ENCODE measurements at places on chromosomes 7 and 10.

- no peak for DNase-seq
Measured at GRCh38 chr7:2958416-2959102, 85.1 kb downstream of the CARD11 start.

DNA sequence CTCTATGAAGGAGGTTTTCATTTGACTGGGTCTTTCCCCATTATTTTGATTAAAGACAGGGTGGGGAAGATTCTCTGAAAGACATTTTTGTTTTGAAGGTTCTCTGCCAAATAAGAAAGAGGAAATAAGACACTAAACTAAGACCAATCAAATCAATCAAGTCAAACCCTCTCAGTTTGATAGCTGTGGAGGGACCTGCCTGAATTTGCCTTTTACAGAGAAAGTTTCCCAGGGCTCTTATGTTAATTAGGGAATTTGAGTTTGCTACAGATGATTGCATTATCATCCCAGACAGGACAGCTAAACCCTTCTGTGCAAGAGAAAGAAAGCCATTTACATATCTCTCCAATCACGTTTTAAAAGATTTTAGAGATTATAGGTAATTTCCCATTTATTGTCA, 80.0 kb downstream of the CSTF2T start:
- no peak for DNase-seq

- DNase-seq, result no peak
Measured at GRCh38 chr7:22814261-22815208, 8.1 kb downstream of the TOMM7 start.

DNA sequence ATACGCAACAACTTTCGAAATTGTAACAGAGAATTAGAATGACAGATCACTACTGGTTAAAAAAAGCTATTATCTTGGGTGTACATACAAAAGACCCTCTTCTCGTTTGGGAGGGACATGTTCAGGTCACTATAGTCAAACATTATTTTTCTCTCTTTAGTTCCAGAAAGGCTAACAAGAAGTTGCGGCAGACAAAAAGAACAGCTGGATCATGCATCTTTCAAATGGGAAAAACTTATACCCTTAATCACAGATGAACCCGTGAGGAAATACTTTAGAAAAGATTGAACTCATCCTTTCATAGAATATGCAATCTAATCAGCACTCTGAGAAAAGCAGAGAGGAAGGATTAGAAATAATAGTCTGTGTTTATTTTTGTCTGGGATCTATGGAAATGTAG, 72.5 kb downstream of the EVX1 start:
- no peak for DNase-seq

- DNase-seq, result no peak
Measured at GRCh38 chr7:74263399-74264120, 9.4 kb upstream of the RFC2 start.

- DNase-seq, result no peak
Measured at GRCh38 chr10:3043512-3044368, 23.6 kb upstream of the PFKP start.

DNA sequence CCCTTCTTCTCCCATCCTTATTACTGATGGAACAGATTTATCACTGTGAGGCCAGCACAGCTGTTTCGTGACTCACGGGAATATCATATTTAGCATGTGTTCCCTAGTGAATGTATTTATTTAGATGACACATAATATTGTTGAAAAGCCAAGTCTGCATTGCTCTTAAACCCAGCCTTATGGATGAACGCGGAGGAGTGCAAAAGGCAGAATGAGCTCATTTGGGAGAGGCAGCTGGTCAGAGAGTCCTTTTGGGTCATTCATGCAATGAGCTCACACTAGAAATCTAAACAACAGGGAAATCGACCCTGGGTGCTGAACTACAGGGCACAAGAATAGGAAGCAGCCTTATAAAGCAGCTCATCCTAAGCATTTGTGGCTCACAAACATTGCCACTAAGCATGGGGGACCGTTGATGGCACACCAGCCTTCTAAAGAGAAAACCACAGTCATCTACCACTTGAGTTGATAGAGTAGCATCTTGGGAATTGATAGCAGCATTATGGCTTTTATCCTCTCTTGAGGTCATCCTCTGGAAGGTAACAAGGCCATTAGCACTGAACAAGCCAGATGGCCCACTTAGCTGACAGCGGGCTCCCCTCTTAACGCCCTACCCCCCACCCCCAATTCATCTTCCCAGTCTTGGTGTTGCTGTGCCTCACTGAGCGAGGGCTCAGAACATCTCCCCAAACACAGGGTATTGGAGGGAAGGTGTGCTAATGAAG, 32.9 kb upstream of the SDK1 start:
- DNase-seq, result no peak

DNA sequence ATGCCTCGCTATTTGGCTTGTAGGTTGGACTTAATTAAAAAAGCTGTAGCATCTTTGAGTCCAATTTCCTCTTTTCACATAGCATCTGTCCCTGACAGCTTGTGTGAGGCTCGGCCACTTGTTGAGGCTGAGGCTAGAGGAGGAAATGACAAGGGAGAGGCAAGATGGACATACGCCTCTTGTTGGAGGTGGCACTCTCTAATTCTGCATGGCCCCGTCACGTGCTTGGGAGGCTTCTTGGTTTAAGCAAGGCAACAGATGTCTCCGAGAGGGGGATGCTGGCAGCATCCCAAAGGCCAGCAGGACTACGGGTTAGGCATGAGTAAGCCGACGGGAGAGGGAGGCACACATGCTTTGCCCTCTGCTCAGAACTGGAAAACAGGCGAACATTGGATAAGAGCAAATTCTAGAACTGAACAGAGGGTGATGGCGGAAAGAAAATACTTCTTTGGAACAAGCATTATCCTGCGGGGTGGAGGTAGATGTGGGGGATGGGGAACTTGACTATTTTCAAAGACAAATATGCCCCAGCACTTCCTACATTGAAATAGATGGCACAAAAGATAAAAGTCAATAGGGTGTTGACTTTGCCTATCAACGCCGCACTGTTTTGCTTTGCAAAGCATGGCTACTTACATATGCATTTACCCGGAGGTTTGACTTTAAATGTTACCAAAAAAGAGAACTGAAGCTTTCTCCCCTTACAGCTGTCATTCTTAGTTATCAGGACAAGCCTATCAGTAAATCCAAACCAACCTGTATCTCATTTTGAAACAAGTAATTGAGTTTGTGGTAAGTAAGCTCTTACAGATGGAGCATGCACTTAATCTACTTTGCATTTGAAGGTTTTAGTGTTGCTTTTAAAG, 94.8 kb downstream of the CHN2 start:
- DNase-seq, result no peak

DNA sequence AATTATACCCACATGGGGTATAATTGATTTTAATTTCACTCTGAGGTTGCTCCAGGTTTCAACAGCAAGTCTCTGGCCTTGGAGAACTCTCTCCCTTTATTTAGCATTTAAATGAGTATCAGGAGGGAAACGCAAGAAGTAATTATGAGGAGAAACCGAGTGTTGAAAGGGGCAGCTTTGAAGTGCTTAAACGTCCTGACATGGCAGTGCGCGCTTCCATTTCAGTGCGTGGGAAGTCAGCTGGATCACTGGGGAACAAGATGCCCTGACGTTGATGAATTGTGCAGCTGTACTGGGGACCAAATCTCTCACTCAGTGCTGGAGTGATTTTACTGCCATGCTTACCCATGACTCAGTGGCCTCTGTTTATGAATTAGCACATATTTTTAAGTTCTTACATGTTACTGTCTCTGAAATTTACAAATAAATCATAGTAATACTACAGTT, 106.0 kb upstream of the PRR15 start:
- DNase-seq, result no peak

DNA sequence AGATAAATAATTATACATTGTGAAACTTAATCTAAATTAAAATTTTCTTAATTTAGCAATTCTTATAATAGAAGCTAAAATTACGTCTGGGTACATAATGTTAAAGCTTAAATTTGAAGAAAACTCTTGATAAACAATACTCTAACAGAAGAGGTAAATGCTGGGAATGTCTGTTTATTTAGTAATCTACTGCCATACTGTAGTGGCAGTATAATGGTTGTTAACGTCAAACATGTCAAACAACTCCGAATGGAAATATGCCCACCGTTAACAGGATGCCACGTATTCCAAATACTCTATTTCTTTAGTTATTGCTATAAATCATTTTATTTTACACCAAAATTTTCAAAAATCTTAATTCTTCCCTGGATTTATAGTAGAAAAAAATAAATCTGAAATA, 40.0 kb upstream of the PTPN12 start:
- no peak for DNase-seq

DNA sequence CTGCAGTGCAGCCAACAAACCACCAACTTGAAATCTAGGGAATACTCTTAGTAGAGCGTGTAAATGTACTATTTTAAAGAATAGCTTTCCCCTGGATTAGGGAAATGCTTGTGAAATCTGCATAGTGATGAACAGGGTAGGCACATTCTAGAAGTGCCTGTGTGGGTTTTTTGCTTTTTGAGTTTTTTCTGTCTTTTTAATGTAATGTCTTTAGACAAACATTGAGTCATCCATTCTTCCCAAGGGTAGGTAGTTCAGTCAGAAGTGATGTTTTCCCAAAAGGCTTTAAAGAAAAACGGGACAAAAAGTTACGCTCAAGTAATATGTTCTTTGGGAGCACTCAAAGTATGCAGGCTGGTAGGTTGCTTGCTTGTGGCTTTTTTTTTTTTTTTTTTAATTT, 130.0 kb downstream of the AUTS2 start:
- DNase-seq, result no peak

DNA sequence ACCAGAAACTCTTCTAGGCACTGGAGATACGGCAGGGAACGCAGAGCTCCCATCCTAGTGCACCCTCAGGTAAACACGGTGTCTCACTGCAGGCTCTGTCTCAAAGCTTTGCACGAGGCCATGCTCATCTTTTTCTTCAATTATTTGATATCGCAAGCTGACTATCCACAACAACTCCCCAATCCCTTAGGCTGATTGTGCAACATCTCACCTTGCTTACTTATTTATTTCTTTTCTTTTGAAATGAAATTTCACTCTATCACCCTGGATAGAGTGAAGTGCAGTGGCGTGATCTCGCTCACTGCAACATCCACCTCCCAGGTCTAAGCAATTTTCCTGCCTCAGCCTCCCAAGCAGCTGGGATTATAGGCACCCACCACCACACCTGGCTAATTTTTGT, 12.4 kb downstream of the ITIH2 start:
- DNase-seq, result no peak

DNA sequence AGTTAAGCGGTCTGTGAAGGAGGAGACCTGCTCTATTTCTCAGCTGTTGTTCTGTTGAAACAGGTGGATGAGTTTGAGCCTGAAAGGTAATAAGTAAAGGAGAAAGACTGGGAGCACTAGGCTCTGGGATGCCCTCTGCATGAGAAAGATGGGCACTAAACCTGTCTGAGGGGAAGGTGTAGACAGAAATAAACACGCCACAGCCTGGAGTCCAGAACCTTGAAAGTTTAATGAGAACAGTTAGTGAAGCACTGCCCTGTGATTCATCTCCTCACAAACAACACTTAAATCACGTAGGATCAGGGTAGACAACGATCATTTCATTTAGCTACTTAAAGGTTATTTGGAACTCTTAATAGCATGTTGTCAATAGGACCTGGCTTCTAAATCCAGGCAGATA, 193.1 kb downstream of the PHTF2 start:
- no peak for DNase-seq

DNA sequence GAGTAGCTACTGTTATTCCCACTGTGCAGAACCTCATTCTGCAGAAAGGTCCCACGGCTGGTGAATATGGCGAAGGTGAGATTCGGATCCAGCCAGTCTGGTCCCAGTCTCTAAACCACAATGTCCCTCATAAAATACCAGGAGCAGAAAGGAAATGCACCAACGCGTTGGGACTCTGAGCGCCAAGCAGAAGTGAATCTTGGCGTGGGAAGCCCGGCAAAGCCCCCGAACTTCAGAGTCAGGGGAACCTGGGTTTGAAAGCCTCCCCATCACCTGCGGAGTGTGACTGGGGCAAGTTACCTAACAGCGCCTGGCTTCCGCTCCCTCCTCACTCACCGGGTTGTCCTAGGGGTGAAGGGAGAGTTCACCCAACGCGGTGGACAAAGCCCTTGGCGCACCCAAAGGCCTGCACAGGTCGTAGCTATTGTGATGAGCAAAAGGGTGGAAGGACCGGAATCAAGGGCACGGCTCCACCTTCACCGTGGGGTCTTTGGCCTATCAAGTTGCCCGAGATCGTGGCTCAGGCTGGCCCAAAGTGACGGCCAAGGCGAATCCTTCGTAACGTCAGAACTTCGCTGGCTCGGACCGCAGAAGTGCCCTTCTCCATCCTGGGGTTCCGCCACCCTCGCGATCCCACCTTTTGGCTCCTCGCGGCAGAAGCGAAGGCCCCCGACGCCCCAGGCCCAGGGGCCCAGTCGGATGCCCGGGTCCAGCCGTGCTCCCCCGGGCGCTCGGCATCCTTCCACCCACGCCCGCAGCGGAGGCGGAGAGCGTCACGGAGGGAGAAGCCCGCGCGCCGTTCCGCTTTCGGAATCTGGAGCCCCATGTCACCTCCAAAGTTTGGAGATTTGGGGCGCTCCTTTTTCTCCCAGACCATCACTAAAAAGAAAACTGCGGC, 811 bp downstream of the RGS10 start:
- DNase-seq, result peak; percentile 33

GRCh38 chr7:116455499-116455898, 44.0 kb upstream of the CAV2 start:
- no peak for DNase-seq

- DNase-seq, result no peak
Measured at GRCh38 chr7:92058040-92058439, 76.2 kb downstream of the CYP51A1 start.

GRCh38 chr7:75642810-75643486, 95.8 kb downstream of the HIP1 start:
- peak; percentile 32 for DNase-seq

DNA sequence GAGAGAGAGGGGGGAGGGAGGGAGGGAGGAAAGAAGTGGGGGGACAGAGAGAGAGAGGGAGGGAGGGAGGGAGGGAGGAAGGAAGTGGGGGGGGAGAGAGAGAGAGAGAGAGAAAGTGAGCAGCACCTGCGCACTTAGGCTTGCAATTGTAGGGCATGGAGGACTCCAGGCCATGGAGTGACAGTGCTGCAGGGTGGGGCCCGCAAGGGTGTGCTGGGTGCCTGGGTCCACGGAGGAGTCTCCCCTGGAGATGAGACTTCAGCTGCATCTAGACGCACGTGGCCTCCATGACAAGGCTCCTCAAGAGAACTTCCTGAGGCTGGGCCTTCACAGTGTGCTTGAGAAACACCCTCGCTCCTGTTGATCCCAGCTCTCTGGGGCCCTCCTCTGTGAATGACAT, 44.5 kb downstream of the CLRN3 start:
- no peak for DNase-seq

DNA sequence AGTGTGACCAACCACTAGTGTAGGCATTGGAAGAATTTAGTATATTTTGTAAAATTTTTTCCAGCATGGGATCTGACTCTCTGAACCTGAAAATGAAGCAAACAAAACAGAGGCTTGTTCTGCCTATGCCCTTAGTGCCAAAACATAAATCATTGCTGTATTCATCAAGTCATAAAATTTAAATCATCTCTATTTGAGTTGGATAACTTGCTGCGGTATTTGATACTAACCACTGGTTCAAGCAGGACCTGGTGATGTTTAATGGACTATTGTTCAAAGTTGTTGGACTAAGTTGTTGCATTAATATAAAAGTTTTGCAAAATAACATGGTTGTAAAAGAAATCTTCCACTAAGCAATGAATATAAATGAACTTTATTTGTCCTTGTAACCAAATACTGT, 19.8 kb upstream of the RPA3 start:
- no peak for DNase-seq

GRCh38 chr7:15214976-15215375, 312.4 kb upstream of the DGKB start:
- DNase-seq, result no peak

GRCh38 chr7:44240983-44241510, 40.3 kb downstream of the YKT6 start:
- peak; percentile 33 for DNase-seq

GRCh38 chr7:913736-914520, 37.6 kb downstream of the GET4 start:
- no peak for DNase-seq

Measured in activated gamma-delta T cell treated with anti-CD3 and anti-CD28 coated beads, Interleukin-2, amount 50 U/mL, for 16 hours (primary cell).